ENCODE measurements at places on chromosomes 2 and 18. TPM values are rescaled to one million over a fixed set of nuclear protein-coding genes. Genes with fewer than 3 reads are reported as not detected.

GRCh38 chr18:43389163-43389562 is 111.9 kb upstream of the SYT4 start:
- DNase-seq: no peak

DNA sequence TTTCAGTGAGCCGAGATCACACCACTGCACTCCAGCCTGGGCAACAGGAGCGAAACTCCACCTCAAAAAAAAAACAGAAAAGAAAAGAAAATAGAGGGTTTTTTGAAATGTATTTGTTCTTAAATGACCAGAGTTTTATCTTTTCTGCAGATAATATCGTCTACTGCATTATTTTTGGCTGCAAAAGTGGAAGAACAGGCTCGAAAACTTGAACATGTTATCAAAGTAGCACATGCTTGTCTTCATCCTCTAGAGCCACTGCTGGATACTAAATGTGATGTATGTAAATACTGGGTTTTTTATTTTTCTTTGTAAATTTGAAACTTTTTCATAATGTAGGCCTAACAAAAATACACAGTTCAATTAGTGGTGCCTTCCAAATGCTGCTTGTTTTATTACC is 18.1 kb downstream of the CCNT2 start:
- DNase-seq: no peak

- no peak for DNase-seq
Measured at GRCh38 chr2:105674859-105675541, 69.7 kb upstream of the NCK2 start.

VWC2L gene
- polyA plus RNA-seq: 0.10 TPM
